ENCODE measurements at places on chromosomes 1 and 21.

- ATAC-seq = no peak
Observed at GRCh38 chr1:228012555-228012954, 5.8 kb downstream of the WNT3A start.

- ATAC-seq = no peak
Observed at GRCh38 chr1:16458831-16459230, 18.3 kb downstream of the NECAP2 start.

DNA sequence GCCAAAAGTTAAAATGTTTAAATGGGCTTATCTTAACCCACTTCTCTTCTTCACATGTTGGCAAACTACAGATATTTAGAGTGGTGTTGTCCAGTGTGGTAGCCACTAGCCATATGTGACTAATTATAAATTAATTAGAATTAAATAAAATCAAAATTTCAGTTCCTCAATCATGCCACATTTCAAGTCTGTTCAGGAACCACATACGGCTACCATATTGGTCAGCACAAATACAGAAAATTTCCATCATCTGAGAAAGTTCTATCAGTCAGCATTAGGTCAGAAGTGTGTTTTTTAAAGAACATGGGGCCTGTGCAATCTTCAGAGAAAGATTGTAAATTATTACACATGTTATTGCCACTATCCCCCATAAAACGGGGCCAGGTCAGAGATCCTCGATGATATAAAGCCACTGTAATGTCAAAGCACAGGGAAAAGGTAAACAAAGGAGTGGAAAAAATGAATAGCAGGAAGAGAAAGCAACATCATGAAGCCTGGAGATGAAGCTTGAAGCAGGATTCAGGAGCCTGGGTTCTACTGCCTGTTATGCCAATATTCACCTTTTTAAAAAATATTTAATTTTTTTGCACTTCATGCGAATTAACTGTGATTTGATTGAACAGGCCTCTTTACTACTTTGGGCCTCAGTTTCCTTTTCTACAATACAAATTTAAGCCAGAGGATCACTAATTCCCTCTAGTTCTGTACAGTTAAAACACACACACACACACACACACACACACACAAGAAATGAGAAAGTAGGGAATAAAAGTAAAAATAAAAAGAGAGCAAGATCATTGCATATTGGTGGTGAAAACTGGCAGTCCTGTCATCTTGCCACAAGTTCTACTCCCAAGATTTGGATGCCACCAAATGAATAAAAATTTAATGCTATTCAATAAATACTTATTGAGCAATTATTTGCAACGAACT lies 2.3 kb downstream of the RSBN1 start:
- ATAC-seq = no peak

DNA sequence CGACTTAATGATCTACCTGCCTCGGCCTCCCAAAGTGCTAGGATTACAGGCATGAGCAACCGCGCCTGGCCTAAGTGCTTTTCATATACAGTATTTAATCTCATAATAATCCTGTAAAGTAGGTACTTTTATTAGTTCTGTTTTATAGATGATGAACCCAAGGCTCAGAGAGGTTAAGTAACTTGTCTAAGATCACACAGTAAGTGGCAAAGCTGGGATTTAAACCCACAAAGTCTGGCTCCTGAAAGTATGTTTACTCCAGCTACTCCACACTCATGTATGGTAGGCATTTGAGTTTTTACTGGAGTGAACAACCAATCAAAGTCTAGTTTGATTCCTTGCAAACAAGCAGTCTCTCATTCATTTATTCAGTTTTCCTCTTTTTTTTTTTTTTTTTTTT lies 2.3 kb downstream of the DFFA start:
- ATAC-seq = no peak

GRCh38 chr1:43992232-43992995 lies 1.0 kb downstream of the CCDC24 start:
- ATAC-seq = no peak

DNA sequence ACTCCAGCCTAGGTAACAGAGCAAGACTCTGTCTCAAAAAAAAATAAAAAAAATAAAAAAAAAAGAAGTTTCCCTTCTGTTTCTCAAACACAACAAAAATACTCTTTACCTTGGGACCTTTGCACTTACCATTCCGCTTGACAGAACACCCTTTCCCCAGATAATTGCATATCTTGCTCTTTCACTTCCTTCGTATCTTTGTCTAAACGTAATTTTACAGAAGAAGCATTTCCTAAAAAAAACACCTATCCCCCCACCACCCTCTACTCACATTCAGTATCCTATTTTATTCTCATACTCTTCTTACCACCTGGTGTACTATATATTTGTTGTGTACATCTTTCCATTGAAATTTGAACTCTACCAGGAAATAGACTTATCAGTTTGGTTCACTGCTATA lies 32.7 kb downstream of the ASH1L start:
- no peak for ATAC-seq

GRCh38 chr1:15173863-15174614 lies 20.5 kb downstream of the TMEM51 start:
- no peak for ATAC-seq

- ATAC-seq = no peak
Observed at GRCh38 chr21:43323244-43324005, 103.5 kb downstream of the SIK1 start.

DNA sequence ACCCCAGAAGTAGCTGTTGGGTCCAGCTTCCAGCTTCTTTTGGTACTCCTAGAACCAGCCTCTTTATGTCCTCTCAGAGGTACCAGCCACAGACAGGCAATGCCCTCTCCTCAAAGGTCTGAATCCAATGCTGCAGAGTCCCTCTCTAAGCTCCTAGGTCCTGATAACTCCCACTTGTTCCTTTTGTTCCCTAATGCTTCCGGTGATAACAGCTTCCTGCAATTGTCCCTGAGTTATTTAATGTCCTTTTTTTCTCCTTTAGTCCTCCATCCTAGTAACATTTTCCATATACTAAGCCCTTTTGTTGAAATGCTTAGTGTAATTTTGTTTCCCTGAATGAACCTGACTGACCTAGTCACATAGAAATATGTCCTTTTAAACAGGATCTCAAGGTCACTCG lies 201.7 kb upstream of the BEND5 start:
- no peak for ATAC-seq

GRCh38 chr1:28927648-28928313 lies 13.4 kb downstream of the EPB41 start:
- no peak for ATAC-seq

GRCh38 chr1:81702903-81703302 lies 97.8 kb upstream of the ADGRL2 start:
- no peak for ATAC-seq

DNA sequence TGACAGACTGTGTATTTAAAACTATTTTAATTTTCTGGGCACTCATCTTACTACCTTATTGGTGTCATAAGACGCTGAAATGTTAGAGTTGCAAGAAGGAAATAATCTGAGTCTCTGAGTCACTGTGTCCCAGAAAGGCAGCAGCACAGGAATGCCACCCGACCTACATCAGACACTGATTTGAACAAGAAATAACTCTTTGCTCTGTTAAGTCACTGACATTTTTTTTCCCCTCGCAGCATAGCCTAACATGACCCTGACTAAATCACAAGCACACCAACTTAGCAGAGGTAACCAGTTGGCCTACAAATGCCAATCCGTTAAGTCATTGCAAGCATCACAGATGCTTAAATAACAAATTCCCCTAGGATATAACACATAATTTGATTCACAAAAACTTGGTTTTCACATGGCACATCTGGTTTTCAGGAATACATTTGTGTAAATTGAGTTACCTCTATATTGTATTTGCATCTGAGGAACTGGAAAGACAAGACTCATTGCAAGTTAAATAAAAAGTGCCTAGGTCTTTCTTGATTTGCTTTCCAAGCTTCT lies 349.1 kb downstream of the SEC16B start:
- ATAC-seq = no peak

DNA sequence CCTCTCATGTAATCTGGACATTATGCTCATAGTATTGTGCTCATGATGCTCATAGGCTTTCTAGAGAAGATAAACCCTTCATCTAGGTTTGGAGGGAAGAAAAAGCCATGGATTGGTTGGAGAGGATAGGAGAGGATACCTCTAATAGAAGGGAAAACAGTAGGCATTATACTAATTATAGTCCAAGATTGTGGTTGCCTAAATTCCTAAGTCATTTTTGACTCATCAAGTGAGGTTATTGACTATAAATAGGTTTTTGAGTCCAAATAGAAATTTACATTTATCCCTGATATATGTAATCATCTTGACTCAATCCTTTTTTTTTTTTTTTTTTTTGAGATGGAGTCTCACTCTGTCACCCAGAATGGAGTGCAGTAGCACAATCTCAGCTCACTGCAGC lies 5.0 kb downstream of the SYT11 start:
- ATAC-seq = no peak

DNA sequence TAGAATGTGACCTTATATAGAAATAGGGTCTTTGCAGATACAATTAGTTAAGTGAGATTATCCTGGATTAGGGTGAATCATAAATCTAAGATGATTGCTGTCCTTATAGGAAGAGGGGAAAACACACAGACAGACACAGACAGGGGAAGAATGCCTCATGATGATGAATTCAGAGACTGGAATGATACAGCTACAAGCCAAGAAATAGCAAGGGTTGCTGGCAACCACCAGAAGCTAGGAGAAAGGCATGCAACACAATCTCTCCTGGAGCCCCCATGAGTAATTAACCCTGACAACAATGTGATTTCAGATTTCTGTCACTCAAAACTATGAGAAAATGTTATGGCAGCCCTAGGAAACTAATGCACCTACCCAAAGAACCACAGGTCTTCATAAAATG lies 19.1 kb upstream of the PPIH start:
- ATAC-seq = no peak

- ATAC-seq = no peak
Observed at GRCh38 chr21:29677326-29677725, 262.5 kb downstream of the GRIK1 start.

DNA sequence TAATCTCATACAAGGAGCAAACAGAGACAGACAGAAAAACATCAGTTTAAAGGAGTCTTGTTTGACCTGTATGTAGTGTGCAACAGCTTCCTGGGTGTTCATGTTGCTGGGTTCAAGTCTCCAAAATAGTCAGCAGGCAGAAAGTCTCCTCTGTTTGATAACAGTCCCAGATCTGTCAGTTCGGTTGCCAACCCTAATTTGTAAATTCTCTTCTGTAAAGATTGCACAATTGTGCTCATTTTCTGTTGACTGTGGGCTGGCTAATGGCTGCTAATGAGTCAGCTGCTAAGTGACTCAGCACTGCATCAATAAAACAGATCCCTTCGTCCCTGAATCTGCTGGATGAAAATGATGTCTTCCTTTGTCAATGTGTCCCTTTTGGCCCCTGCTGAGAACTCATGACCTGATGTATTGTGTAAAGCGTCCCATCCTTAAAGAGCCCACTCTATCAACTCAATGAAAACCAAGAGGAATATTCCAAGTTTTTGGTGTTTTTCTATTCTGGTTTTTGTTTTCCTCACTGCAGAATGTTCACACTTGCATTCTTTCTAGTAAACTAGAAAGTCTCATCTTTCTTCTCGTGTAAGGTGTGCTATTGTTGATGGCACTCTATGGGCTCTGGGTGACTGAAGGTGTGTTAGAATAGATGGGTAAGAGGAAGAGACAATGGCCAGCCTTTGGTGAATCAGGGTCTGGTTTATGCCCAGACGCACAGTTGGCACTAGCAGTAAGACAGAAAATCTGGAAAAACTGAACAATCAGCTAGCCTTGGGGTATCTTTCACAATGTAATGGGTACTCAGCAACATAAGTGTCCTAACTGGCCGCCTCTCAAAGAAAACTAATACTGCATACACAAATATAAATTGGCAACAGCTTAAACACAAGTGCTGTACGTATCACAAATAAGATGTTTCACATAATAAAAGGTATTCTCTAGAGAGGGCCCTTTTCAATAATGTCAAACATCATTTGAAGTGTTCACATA lies 75.1 kb upstream of the SIPA1L2 start:
- no peak for ATAC-seq

- ATAC-seq = no peak
Observed at GRCh38 chr1:11997081-11997850, 17.0 kb downstream of the MFN2 start.

DNA sequence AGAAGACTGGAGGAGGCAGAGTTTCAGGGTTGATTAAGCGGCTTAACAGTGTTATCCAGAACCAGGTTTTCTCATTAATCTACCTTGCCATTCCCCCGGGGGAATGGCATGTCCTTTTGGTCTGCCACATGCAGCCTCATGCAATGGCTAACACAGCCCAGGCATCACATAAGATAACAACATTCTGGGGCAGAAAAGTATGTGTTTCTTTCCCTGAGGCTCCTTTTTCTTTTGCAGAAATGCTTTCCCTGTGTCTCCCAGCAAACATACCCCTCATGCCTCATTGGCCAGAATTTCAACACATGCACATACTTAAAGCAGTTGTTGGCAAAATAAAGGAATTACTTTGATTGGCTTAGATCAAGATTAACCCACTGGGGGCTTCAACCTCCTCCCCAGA lies 98.6 kb downstream of the OMA1 start:
- ATAC-seq = no peak

- ATAC-seq = no peak
Observed at GRCh38 chr1:33119532-33120217, 38.7 kb downstream of the AZIN2 start.

DNA sequence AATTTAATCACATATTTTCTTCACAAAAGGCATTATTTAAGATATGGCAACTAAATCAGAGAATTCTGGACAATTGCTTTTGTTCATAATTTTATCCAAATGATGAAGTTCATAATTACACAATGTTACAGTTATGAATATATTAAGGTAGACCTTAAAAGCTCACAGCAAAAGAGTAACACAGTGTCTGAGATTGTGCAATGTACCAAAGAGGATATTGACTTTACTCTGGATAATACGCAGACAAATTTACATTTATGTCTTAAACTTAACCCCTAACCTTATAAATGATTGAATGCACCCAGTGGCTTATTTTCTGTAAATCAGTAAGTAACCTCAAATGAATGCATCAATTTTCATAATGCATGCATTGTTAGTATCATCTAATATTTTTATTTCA lies 216.2 kb upstream of the SAMSN1 start:
- ATAC-seq = no peak

DNA sequence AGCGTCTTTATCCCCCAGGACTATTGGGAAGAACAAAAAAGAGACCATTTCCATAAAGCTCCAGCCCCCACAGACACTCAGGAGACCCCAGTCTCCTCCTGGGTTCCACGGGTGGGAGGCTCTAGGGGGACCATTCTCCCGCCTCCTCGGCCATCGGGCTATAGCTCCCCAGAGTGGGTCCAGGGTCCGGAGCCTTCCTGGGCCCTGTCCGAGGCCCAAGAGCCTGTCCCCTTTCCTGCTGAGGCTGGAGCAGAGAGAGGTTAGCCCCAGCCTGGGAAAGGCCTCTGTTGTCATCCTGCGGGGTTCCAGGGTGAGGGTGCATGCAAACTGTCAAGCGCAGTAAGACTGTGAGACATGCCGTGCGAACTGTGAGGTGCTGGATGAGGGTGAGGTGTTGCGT lies 166.3 kb downstream of the CAMTA1 start:
- ATAC-seq = no peak

- no peak for ATAC-seq
Observed at GRCh38 chr1:168614235-168614634, 37.8 kb downstream of the XCL1 start.

GRCh38 chr1:19317126-19317910 lies 5.2 kb downstream of the SLC66A1 start:
- ATAC-seq = no peak

Measured in activated CD4-positive, CD25-positive, alpha-beta regulatory T cell treated with anti-CD3 and anti-CD28 coated beads, Interleukin-2, amount 50 U/mL, for 24 hours (primary cell).